ENCODE measurements at places on chromosomes 4 and X. TPM values are rescaled to one million over a fixed set of nuclear protein-coding genes. Genes with fewer than 3 reads are reported as not detected.

DNA sequence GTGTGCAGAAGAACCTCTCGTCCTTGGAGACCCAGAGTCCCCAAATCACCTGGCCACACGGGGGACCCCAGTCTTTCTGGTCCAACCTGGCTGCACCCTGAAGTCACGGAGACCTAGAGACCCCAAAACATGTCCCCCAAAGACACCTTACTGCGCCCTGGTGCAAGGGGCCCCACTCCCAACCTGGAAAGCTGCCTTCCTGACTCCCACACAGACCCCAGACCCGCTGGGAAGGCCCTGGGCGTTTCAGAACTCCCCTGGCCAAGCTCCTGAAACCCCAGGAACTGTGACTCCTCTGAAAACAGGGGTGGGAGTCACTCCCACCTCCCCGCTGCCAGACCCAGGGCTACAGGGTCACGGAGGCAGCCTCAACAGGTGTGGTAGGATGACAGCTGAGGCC, 12.7 kb upstream of the SHOX start:
- H3K27ac ChIP-seq: no peak overlapping the region
- H3K36me3 ChIP-seq: no peaks in the 10 kb centered on the region
- no peak overlapping the region for H3K4me3 ChIP-seq
- no peaks in the 10 kb centered on the region for H3K4me1 ChIP-seq
- no peaks in the 10 kb centered on the region for H3K27me3 ChIP-seq

GRCh38 chr4:30753316-30753715, 33.1 kb downstream of the PCDH7 start:
- peak; percentile 71 for DNase-seq
- H3K4me3 ChIP-seq: no peak overlapping the region
- H3K36me3 ChIP-seq: no peaks in the 10 kb centered on the region
- H3K4me1 ChIP-seq: peaks cover 7% of the 10 kb centered on the region
- H3K27me3 ChIP-seq: no peaks in the 10 kb centered on the region

DNA sequence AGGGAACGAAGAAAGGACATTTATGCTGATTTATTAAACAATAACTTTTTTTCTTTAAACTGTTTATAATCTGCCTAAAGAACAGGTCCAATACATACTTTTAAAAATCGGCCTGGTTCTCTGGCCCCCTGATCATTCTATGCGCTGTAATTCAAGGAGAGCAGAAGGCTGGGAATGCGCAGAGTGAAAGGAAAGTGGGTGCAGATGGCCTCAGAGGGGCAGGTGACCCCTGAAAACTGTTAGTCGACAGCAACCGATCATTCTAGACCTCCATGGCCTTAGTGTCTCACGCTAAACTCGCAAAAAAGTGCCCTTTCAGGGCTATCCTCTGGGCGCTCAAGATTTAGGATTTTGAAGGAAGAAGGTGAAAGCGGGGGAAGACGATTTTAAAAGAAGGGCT, 2.2 kb downstream of the PDE5A start:
- no peaks in the 10 kb centered on the region for H3K36me3 ChIP-seq
- H3K4me3 ChIP-seq: peak overlapping the region; percentile 96
- no peak for DNase-seq
- H3K27me3 ChIP-seq: no peaks in the 10 kb centered on the region
- H3K4me1 ChIP-seq: peaks cover 15% of the 10 kb centered on the region

- H3K4me3 ChIP-seq: no peak overlapping the region
- no peak overlapping the region for H3K27ac ChIP-seq
- H3K27me3 ChIP-seq: no peaks in the 10 kb centered on the region
- H3K4me1 ChIP-seq: peaks cover 5% of the 10 kb centered on the region
- DNase-seq: no peak
- H3K36me3 ChIP-seq: no peaks in the 10 kb centered on the region
Measured at GRCh38 chr4:88003261-88003660, 4.2 kb upstream of the PKD2 start.

- peaks cover 37% of the 10 kb centered on the region for H3K27me3 ChIP-seq
- no peak overlapping the region for H3K4me3 ChIP-seq
- H3K4me1 ChIP-seq: no peaks in the 10 kb centered on the region
- H3K27ac ChIP-seq: no peak overlapping the region
- peaks cover 6% of the 10 kb centered on the region for H3K36me3 ChIP-seq
Measured at GRCh38 chr4:140888054-140888453, 131.9 kb upstream of the TBC1D9 start.

DNA sequence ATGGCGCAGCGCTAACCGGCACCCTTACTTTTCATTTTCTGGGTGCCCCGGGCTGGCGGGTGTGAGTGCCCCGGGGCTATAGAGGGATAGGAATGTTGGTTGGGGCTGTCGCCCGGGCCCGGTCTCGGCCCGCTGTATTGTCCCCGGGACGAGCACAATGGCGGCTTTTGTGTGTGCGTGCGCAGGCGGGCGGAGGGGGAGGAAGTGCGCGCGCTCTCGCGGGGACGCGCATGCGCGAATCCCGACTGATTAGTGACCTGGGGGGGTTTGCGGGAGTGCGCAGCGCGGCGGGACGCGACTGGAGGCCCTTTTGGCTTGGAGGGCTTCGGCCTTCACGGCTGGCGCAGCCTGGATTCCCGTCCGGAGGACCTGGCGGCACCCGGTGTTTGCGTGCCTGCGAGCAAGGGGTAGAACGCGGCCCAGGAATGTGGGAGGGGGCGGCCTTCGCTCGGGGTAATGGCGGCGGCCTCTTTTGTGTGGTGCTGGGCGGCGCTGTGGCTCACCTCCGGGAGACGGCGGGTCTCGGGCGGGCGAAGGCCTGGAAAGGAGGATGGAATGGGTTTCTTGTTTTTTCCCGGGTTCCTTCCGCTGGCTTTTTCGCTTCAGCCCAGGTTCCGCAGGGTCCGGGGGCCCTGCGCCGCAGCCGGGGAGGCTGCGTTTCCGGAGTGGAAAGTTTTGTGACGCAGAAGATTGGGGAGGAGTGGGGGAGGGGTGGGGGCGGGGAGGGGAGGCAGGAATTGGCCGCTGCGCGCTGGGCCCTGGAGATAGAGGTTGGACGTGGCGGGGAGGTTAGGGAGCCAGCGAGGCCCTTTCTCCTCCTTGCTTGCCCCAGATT, 618 bp downstream of the DDX3X start:
- H3K4me1 ChIP-seq: peaks cover 30% of the 10 kb centered on the region
- DNase-seq: peak; percentile 80
- H3K4me3 ChIP-seq: peak overlapping the region; percentile 80
- peak overlapping the region; percentile 99 for H3K27ac ChIP-seq
- H3K27me3 ChIP-seq: no peaks in the 10 kb centered on the region

DNA sequence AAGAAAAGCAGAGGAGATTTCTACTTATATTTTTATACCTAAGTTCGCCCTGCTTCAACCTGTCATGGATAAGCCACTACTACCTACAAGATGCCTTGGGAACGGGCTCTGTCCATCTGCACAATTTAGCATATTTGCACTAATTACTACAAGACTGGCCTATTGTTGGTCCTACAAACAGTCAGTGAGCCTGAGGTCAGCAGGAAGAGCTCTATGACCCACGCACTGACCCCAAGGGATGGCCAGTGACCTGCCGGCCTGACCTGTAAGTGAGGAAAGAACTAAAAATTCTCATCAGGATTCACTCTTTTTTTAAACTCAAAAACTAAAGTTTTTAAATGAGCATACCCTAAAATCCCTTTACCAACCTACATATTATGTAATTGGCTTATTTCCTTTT, 142.0 kb downstream of the COL25A1 start:
- no peak overlapping the region for H3K4me3 ChIP-seq
- DNase-seq: no peak
- H3K4me1 ChIP-seq: peaks cover 5% of the 10 kb centered on the region
- no peak overlapping the region for H3K27ac ChIP-seq
- H3K36me3 ChIP-seq: no peaks in the 10 kb centered on the region

GRCh38 chr4:98935633-98936032, 6.7 kb upstream of the EIF4E start:
- DNase-seq: no peak
- H3K4me3 ChIP-seq: no peak overlapping the region
- no peaks in the 10 kb centered on the region for H3K27me3 ChIP-seq
- H3K27ac ChIP-seq: no peak overlapping the region

Gene LEF1
- total RNA-seq: 3.0 TPM

- no peak overlapping the region for H3K27ac ChIP-seq
- DNase-seq: peak; percentile 79
- H3K4me1 ChIP-seq: peaks cover 11% of the 10 kb centered on the region
Measured at GRCh38 chrX:39196192-39197102, 395.2 kb downstream of the MID1IP1 start.

GRCh38 chrX:36974911-36975310, 33.3 kb upstream of the FAM47C start:
- peaks cover 24% of the 10 kb centered on the region for H3K27me3 ChIP-seq
- H3K4me1 ChIP-seq: no peaks in the 10 kb centered on the region
- no peak overlapping the region for H3K4me3 ChIP-seq
- no peaks in the 10 kb centered on the region for H3K36me3 ChIP-seq
- no peak overlapping the region for H3K27ac ChIP-seq

Gene MGAT4D
- total RNA-seq: not detected

Gene ARHGAP24
- total RNA-seq: 2.6 TPM

Gene SUV39H1
- total RNA-seq: 8.7 TPM

DNA sequence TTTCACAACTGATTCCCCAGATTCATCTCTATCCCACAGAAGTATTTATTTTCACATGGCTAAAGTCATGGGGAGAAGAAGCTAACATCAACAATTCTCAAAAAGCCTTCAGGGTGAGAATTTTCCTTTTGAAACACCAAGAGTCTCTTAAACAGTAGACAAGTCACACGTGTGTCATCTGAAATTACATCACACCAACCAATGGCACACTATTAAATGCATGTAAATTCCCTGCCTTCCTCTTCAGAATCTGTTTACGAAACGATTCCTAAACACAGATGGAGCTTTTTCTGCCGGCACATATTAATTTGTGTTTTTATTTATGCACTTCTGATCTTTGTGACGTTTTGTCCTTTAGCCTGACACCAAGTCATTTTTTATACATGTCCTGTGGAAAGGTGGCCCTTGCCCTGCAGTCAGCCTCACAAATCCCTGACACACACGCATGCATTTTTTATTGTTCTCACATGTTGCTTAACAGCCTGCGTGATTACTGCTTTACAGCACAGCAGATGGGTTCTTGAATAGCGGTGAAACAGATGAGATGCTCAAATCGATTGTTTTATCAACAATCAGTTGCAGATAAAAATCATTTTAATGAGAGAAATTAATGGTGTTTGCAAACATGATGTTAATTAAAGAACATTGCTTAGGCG, 735.9 kb upstream of the TENM3 start:
- H3K27me3 ChIP-seq: no peaks in the 10 kb centered on the region
- H3K4me1 ChIP-seq: peaks cover 6% of the 10 kb centered on the region
- no peak overlapping the region for H3K27ac ChIP-seq
- H3K4me3 ChIP-seq: no peak overlapping the region
- no peaks in the 10 kb centered on the region for H3K36me3 ChIP-seq

- no peaks in the 10 kb centered on the region for H3K36me3 ChIP-seq
- H3K27me3 ChIP-seq: no peaks in the 10 kb centered on the region
- no peaks in the 10 kb centered on the region for H3K4me1 ChIP-seq
- H3K27ac ChIP-seq: no peak overlapping the region
- no peak for DNase-seq
Measured at GRCh38 chrX:113297437-113297836, 456.8 kb upstream of the AMOT start.

Gene HELT
- not detected for total RNA-seq

- DNase-seq: no peak
- H3K4me1 ChIP-seq: no peaks in the 10 kb centered on the region
- H3K27me3 ChIP-seq: no peaks in the 10 kb centered on the region
- H3K36me3 ChIP-seq: no peaks in the 10 kb centered on the region
- H3K27ac ChIP-seq: no peak overlapping the region
Measured at GRCh38 chr4:25835384-25835783, 27.4 kb downstream of the SEL1L3 start.

Gene CT45A10
- total RNA-seq: not detected

- H3K4me1 ChIP-seq: peaks cover 18% of the 10 kb centered on the region
- no peak for DNase-seq
Measured at GRCh38 chrX:40863671-40864070, 128.3 kb upstream of the MED14 start.

- no peaks in the 10 kb centered on the region for H3K36me3 ChIP-seq
- H3K4me1 ChIP-seq: peaks cover 5% of the 10 kb centered on the region
Measured at GRCh38 chrX:10501611-10502010, 118.8 kb downstream of the MID1 start.

Gene SPATA18
- 28.9 TPM for total RNA-seq

Gene APLN
- not detected for total RNA-seq

Gene MEPE
- total RNA-seq: not detected

Gene CRMP1
- total RNA-seq: not detected

GRCh38 chrX:13153796-13154195, 109.4 kb upstream of the FAM9C start:
- no peak for DNase-seq
- H3K27ac ChIP-seq: no peak overlapping the region
- H3K4me1 ChIP-seq: no peaks in the 10 kb centered on the region
- H3K36me3 ChIP-seq: no peaks in the 10 kb centered on the region
- H3K27me3 ChIP-seq: no peaks in the 10 kb centered on the region
- H3K4me3 ChIP-seq: no peak overlapping the region

GRCh38 chrX:46255046-46255445, 290.2 kb downstream of the ZNF674 start:
- H3K36me3 ChIP-seq: no peaks in the 10 kb centered on the region
- peaks cover 4% of the 10 kb centered on the region for H3K4me1 ChIP-seq
- DNase-seq: no peak
- no peak overlapping the region for H3K27ac ChIP-seq

GRCh38 chr4:56450342-56450741, 14.3 kb downstream of the PAICS start:
- no peak overlapping the region for H3K27ac ChIP-seq
- H3K4me3 ChIP-seq: no peak overlapping the region
- no peaks in the 10 kb centered on the region for H3K4me1 ChIP-seq
- no peaks in the 10 kb centered on the region for H3K27me3 ChIP-seq
- no peak for DNase-seq

GRCh38 chr4:75101906-75102786, 169.2 kb downstream of the PARM1 start:
- H3K36me3 ChIP-seq: no peaks in the 10 kb centered on the region
- H3K27ac ChIP-seq: no peak overlapping the region
- DNase-seq: no peak
- H3K27me3 ChIP-seq: no peaks in the 10 kb centered on the region
- no peaks in the 10 kb centered on the region for H3K4me1 ChIP-seq
- H3K4me3 ChIP-seq: no peak overlapping the region

GRCh38 chr4:174425669-174426068, 96.6 kb downstream of the HPGD start:
- H3K27ac ChIP-seq: no peak overlapping the region
- H3K4me1 ChIP-seq: peaks cover 12% of the 10 kb centered on the region
- no peak for DNase-seq
- no peaks in the 10 kb centered on the region for H3K36me3 ChIP-seq
- no peak overlapping the region for H3K4me3 ChIP-seq
- no peaks in the 10 kb centered on the region for H3K27me3 ChIP-seq

DNA sequence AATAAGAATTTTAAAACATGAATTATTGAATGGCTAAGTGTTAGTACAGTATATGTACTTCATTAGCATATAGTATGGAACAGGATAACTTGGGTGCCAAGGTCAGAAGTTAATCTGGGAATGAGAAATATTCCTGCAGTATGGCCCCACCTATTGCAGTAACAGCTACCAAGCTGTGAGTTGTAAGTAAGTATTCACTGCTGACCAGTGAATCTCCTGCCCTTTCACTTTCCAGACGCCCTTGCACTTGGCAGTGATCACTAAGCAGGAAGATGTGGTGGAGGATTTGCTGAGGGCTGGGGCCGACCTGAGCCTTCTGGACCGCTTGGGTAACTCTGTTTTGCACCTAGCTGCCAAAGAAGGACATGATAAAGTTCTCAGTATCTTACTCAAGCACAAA, 105.1 kb downstream of the NFKB1 start:
- H3K4me3 ChIP-seq: no peak overlapping the region
- H3K27ac ChIP-seq: no peak overlapping the region
- H3K4me1 ChIP-seq: no peaks in the 10 kb centered on the region

Measured in MCF 10A (cell line).